ENCODE measurements at places on chromosomes 7 and 10.

- no peak for DNase-seq
Observed at GRCh38 chr10:58019863-58020537, 247.7 kb downstream of the IPMK start.

DNA sequence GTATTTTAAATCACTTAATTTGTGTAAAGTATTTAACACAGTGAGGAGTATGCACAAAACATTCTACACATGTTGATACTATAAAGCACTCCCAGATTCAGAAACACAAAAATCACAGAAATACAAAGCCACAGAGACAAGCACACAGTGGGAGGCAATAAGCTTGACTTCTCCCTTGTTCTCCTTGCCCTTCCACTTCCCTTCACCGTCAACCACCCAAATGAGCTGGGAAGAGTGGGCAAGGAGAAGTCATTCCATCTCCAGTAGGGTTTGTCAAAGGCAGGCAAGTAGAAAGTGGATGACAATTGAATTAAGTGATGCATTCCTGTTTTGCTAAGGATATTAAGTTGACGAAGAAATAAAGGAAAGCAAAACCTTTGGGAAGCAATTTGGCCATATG is 4.2 kb upstream of the TMEM139 start:
- DNase-seq, result no peak

DNA sequence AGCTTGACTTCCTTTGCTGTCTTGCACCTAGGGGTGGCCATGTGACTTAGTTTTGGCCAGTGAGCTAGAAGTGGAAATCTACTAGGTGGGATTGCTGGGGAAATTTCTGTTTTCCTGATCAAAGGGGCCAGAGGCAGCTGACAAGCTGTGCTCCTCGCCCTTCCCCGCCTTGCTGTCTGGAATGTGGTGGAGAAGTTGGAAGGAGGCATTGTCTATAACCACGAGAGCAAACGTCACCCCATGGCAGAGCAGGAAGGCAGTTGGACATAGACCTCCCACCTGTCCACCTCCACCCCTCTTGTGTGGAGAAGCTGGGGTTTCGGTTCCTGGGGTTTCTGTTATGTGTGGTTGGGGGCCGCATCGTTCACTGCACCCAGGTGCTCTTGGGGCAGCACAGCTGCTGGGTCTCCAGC is 7.3 kb downstream of the SFRP5 start:
- no peak for DNase-seq

DNA sequence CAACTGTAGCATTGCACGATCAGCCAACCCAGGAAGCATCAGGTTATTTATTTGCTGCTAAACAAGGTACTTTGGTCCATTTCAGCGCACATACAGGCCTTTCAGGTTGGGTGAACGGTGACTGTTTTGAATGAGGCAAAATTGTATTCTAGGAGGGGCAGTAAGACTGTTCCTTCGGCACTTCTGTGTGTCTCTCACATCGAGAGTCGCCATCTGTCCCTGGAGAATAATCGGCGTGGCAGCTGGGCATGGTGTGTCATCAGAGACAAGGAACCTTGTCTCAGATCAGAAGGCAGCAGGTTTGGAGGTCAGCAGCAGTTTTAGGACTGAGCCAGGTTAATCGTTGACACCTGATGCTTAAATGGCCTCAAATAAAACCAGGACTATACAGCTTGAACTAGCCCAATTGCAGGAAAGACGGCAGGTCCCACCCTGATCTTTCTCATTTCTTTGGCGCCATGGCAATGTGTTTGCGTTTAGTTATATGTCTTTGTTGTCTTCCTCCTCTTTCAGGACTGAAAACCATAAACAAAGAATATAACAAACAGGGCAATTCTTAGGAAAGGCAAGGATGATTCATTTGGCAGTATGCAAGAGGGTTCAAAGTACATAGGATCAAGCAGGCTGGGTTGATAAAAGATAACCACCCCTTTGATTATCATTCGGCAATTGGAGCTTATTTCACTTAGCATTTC is 92.0 kb upstream of the PRR15 start:
- no peak for DNase-seq

DNA sequence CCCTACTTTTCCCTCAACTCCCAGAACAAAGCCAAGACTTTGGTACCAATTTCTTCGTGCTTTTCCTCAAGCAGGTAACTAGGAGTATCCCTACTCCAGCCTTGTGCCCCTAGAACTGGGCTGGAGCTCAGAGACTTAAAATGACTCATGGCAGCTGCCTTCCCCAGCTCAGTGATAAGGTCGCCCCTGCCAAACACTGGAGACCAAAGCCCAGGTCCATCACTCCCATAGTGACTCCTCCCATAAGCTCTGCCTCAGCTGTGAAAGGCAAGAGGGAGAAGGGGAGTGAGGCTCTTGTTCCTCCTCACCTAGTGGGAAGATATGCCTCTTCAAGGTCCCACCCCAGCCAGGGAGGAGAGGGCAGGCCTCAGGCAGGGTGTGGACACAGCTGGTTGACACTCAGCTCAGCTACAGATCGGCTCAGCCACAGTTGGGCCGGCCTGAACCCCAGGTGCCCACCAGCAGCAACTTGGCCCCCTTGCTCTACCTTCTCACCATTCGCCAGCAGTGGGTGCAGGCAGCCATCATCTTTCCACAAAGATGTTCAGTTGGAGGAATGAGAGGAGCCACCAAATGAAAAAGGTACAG is 13.8 kb upstream of the CYREN start:
- no peak for DNase-seq

- DNase-seq, result no peak
Observed at GRCh38 chr10:30770816-30771215, 141.3 kb upstream of the LYZL2 start.
